A673 (cell line): ENCODE measurements at places on chromosomes 5 and 9. TPM values are rescaled to one million over a fixed set of nuclear protein-coding genes. Genes with fewer than 3 reads are reported as not detected.
A peak's percentile ranks its signal among the peaks of the same experiment; 100 is the strongest.

DNA sequence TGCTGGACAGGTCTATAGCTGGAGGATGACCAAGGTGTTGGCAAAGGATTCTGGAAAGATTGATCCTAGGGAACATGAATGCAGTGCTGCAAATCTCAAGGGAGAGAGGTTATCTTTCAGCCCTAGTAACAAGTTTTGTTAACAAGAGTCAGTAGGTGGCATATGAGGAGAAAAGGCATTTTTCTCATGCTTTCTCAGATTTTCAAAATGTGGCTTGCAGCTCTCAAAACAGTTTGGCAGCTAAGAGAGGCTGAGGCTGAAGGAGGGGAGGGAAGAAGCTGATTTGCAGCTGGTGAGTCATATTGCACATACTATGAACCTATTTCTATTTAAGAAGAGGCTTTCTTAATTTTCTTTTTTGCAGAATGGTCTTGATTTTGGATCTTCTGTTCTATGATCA lies 64.3 kb upstream of the PCA3 start:
- no peak for DNase-seq

Gene DDX4
- not detected in 2 replicates for total RNA-seq

Gene PCDHGA4
- total RNA-seq = 2.9 and 3.5 TPM in 2 replicates

- DNase-seq = no peak
Measured at GRCh38 chr9:127847178-127847510, 7.3 kb downstream of the ENG start.

Gene ECSCR
- total RNA-seq = 1.1 and 1.6 TPM in 2 replicates

- DNase-seq = no peak
Measured at GRCh38 chr5:154603953-154604679, 126.1 kb upstream of the HAND1 start.

DNA sequence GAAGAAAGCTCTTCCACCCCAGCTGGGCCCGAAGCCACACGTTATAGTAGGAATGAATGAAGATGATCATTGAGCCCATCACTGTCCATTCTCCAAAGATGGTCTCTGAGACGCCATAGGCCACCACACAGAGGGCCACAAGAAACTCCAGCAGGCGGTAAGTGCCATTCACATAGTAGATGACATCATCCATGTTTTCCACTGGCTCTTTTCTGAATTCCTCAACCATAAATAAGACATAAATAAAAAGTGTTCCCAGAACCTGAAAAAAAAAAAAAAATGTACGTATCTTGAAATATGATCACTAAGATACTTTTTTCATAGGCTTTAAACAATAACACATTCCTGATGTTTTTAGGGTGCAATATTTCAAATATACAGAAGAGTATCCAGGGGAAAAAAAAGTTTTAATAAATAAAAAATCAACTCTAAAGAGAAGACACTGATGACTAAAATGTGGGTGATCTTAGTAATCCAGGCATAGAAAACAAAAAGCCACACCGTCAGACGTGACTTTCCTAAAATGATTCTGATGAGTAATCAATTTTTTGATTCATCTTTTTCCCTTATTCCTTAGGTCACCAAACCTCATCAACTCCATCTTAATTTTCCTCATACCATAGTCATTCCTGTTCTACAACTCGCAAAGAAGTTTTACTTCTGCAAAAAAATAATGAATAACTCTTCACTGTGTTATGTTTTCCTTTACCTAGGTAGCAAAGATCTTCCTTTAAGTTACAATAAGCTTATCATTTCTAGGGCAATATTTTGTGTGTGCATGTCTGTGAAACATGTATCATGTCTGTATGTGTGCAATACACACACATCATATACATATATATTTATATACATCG lies 47.8 kb downstream of the RNF145 start:
- DNase-seq = no peak

DNA sequence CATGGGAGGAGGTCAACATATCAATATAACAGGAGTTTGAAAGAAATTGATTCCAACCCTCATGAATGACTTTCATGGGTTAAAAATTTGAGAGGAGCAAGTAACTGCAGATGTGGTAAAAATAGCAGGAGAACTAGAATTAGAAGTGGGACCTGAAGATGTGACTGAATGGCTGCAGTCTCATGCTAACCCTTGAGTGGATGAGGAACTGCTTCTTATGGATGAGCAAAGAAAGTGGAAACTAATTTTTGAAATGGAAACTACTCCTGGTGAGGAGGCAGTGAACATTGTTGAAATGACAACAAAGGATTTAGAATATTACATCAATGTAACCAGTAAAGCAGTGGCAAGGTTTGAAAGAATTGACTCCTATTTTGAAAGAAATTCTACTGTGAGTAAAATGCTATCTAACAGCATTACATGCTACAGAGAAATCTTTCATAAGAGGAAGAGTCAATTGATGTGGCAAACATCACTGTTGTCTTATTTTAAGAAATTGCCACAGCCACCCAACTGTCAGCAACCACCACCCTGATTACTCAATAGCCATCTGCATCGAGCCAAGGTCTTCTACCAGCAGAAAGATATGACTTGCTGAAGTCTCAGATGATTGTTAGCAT lies 1683.2 kb downstream of the MAT2B start:
- no peak for DNase-seq

DNA sequence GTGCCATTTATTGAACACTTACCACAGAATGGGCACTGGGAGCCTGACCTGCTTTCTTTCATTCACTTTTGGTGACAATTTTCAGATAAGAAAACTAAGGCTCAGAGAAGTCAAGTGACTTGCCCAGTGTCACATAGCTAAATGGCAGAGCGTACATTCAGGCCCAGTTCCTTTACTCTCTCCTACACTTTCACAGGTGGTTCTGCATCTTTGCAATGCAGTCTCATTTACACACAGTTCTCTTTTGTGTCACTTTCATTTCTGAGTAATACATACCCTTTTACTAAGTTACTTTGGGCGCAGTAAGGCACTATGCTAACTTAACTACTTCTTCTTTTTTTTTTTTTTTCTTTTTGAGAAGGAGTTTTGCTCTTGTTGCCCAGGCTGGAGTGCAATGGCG lies 8.3 kb downstream of the NFIL3 start:
- no peak for DNase-seq

Gene SLC9A3
- total RNA-seq = 1.6 and 1.9 TPM in 2 replicates

DNA sequence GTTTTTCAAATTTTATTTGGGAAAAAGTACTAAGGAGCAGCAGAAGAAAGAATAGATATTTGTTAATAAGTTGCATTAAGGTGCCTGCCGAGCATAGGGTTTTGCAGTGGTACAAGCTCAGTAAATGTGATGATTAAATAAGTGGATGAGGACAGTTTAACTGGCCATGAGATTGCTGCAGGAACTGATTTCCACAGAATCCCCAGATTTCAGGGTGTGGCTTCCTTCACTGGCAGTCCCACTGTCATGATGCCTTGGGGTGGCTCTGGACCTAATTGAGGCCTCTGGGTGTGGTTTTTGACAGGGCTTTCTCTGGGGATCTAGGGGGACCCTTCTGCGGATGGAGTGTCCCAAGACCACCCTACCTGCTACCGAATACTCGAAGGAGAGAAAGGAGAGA lies 1.4 kb downstream of the PHF24 start:
- no peak for DNase-seq

- no peak for DNase-seq
Measured at GRCh38 chr5:56329652-56330051, 96.5 kb upstream of the ANKRD55 start.

Gene PCDHA4
- 0.39 and 0.58 TPM in 2 replicates for total RNA-seq

GRCh38 chr5:6495433-6496206 lies 47.0 kb downstream of the UBE2QL1 start:
- DNase-seq = no peak

GRCh38 chr5:108101130-108101529 lies 280.8 kb downstream of the FBXL17 start:
- DNase-seq = no peak

GRCh38 chr5:669111-669841 lies 23.9 kb downstream of the TPPP start:
- no peak for DNase-seq

DNA sequence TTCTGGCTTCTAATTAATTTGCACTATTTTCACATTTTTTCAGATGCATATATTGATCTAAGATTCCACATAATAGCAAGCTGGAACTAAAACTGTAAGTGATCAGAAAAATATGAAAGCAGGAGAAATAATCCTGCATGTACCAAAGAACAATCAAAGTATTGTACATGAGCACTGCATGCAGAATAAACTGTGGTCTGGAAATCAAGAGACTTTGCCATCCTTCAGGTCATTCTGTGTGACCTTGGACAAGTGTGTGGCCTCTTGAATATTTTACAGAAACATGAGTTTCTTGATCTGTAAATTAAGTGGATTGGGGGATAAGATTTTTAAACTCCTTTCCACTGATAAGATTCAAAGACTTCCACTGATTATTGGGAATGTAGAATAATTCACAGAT lies 99.2 kb upstream of the GNAQ start:
- DNase-seq = no peak

Gene PPP2R2B
- not detected in 2 replicates for total RNA-seq

Gene CRAT
- total RNA-seq = 10.1 and 16.2 TPM in 2 replicates

Gene IFNK
- total RNA-seq = not detected in 2 replicates

Gene GFRA3
- 0.75 and 0.83 TPM in 2 replicates for total RNA-seq

- DNase-seq = no peak
Measured at GRCh38 chr9:76227156-76227555, 167.1 kb downstream of the RFK start.

Gene DNAH5
- total RNA-seq = 0.11 TPM in 1 of 2 replicates, not detected in the other

DNA sequence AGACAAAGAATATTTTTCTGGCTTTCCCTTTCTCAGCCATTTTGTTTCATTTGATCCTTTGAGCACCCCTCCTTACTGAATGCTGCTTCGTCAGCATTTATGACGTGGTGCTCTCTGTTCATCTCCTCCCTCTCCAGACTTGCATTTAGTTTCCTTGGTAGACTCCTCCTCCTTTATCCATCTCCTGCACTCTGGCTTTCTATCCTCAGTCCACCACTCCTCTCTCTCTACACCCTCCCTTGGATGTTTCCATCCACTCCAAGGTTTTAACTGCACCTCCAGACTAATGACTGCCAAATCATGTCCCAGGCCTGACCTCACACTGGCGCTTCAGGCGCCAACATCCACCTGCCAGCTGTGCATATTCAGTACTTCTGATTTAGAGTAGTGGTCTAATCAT lies 245.4 kb downstream of the RAB3C start:
- DNase-seq = no peak

DNA sequence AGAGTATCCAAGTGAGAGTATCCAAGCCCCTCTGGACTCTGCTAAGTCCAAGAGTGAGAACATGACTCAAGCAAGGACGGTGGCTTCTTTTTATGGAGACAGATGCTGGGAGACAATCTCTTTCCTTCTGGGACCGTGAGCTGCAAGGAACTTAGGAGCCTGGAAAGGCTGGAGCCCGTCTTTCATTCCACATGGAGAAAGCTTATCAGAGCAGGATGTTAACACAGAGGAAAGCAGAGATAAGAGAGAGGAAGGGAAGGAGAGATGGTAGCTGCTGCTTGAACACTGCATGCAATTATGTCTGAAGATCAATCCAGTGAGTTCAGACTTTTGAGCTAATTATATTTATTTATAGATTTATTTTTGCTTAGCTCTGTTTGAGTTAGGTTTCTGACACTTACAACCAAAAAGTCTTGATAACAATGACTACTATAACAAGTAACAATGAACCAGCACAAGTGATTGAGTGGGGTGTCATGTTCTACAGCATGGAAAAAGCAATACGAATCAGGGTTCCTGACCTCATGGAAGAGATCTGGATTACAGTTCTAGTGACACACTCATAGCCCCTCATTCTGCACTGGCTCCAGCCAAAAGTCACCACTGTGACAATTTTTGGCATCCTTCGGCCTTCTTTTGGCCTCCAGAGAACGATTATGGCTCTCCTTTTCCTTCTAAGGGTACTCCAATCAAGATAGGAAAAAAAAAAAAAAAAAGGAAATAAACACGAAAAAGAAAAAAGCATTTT lies 71.5 kb downstream of the PRLR start:
- DNase-seq = no peak

DNA sequence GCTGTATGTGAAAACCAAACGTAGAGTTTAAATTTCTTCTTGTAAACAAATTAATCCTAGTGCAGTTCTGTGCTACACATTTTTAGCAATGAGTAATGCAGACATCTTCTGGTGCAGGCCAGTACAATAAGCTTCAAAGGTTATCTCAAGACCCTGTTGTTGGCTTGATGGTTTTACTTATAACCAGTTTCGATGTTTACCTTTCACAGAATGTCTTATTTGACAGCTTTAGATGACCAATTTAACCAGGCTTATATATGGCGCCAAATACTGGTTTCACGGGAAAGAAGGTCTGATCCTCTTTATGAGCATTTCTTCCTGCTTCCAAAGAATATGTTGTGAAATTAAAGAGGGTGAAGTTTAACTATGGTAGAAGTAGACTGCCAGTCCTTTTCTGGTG lies 9.9 kb downstream of the ZFAND5 start:
- no peak for DNase-seq

DNA sequence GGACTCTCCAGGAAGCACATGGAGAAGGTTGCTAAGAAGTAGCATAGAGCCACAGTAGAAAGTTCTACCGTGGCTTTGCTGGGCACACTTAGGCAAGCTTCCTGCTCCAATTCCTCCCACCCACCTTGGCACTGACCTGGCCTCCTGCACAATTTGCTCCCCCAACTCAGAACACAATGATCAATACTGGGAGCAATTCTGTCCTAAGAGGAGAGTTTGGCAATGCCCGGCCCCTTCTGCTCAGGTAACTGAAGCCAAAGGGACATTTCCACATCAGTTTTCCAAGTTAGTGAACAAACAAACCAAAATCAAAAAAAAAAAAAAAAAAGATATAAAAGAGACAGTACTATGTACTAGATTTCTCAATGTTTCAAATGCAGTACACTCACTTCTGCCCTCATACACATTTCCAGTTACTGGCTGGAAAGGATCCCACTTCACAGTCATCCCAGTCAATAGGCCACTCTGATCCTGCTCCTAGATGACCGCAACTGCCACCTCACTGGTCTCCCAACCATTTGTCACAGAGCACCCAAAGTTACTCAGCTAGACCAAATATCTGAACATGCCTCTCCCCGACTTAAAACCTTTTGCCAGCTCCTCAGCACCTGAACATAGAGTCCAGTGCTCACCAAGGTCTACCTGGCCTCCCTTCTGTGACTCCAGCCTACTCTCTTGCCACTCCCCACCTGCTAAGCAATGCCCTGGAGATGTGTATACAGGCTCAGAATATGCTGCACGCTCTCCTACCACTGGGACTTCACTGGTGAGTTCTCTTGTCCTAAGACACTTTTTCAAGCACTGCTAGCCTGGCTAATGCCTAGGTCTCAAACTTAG lies 21.3 kb downstream of the ABCA1 start:
- DNase-seq = no peak

Gene CDX1
- not detected in 2 replicates for total RNA-seq

Gene CERCAM
- 10.1 and 14.7 TPM in 2 replicates for total RNA-seq

GRCh38 chr5:103133231-103133630 lies 13.1 kb downstream of the PPIP5K2 start:
- DNase-seq = no peak

- DNase-seq = no peak
Measured at GRCh38 chr9:107703651-107704050, 214.1 kb upstream of the KLF4 start.

DNA sequence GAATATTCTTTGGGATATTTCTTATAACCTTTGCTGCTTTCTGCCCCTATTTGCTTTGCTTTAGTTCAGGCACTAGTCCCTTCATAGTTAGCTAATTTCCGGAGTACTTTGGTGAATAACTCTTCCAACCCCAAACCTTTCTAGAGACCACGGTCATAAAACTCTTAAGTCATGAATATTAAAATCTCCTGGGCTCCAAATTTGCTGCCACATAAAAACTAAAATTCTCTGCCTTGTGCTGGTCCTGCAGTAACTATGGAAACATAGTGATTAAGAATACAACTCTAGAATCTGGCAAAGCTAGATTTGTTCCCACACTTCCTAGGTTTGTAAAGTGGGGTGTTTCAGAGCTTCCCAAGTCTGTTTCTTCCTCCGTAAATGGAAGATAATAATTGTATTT lies 10.0 kb upstream of the ACTBL2 start:
- DNase-seq = peak; percentile 60
